ENCODE measurements at places on chromosomes 4 and X. TPM values are rescaled to one million over a fixed set of nuclear protein-coding genes. Genes with fewer than 3 reads are reported as not detected.

CT47B1 gene
- not detected for total RNA-seq

DNA sequence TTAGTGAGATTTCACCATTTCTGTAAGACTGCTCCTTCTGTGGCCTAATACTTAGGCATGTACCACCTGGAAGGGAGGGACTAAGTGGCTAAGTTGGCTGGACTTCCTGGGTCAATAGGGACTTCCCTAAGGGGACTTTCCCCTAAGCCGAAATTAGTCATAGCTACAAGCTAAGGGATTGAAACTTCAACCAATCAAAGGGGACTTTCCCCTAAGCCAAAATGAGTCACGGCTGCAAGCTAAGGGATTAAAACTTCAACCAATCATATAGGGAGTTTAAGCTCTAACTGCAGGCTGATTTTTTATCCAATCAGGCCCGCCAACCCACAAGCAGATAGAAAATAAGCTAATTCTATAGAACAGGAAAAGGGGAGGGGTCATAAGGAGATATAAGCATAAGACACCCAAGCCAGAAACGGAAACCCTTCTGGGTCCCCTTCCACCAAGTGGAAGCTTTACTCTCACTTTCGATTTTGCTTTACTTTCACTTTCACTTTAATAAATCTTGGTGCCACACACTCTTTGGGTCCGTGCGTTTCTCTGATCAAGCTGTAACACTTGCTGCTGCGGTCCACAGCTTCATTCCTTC, 382.8 kb downstream of the KLHL4 start:
- no peak for DNase-seq
- no peak overlapping the region for H3K4me3 ChIP-seq
- no peaks in the 10 kb centered on the region for H3K27me3 ChIP-seq
- H3K27ac ChIP-seq: peak overlapping the region; percentile 58
- no peaks in the 10 kb centered on the region for H3K4me1 ChIP-seq

MCTS1 gene
- total RNA-seq: 27.2 TPM

CLDN2 gene
- not detected for total RNA-seq

CFP gene
- 28.2 TPM for total RNA-seq

GRCh38 chr4:86558797-86559196, 35.3 kb upstream of the PTPN13 start:
- H3K4me3 ChIP-seq: no peak overlapping the region
- no peak for DNase-seq
- H3K4me1 ChIP-seq: no peaks in the 10 kb centered on the region
- H3K27me3 ChIP-seq: peaks cover 3% of the 10 kb centered on the region

TBC1D9 gene
- 4.2 TPM for total RNA-seq

DNA sequence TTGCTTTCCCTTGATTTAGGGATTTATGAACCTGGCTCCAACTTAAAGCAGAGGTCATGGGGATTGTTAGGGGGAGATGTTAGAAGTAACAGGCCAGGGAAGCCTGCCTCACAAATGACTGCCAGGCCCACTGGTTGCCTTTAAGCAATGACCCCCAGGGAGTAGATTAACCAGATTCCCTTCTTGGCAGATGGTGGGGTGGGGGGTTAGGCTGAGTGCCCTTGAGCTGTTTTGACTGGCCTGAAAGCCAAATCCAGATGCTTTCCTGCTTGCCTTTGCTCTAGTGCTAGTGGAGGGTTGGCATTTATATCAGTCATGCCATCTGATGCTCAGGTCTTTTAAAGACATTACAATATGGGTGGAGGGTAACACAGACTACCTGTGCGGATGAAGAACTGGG, 128.1 kb downstream of the TMEM164 start:
- H3K36me3 ChIP-seq: no peaks in the 10 kb centered on the region
- no peaks in the 10 kb centered on the region for H3K27me3 ChIP-seq

- H3K4me3 ChIP-seq: no peak overlapping the region
- no peak for DNase-seq
- no peaks in the 10 kb centered on the region for H3K4me1 ChIP-seq
- no peak overlapping the region for H3K27ac ChIP-seq
Measured at GRCh38 chr4:169885893-169886292, 128.1 kb upstream of the HPF1 start.

GRCh38 chr4:24889991-24890390, 22.9 kb downstream of the CCDC149 start:
- no peaks in the 10 kb centered on the region for H3K4me1 ChIP-seq
- no peaks in the 10 kb centered on the region for H3K27me3 ChIP-seq
- no peaks in the 10 kb centered on the region for H3K36me3 ChIP-seq
- no peak overlapping the region for H3K27ac ChIP-seq

- H3K27ac ChIP-seq: no peak overlapping the region
- H3K27me3 ChIP-seq: no peaks in the 10 kb centered on the region
- no peaks in the 10 kb centered on the region for H3K36me3 ChIP-seq
- no peak overlapping the region for H3K4me3 ChIP-seq
- no peaks in the 10 kb centered on the region for H3K4me1 ChIP-seq
- no peak for DNase-seq
Measured at GRCh38 chr4:33883111-33883510, 2361.2 kb downstream of the ARAP2 start.

- no peak for DNase-seq
- H3K4me3 ChIP-seq: no peak overlapping the region
- H3K27me3 ChIP-seq: no peaks in the 10 kb centered on the region
- no peaks in the 10 kb centered on the region for H3K36me3 ChIP-seq
- H3K4me1 ChIP-seq: no peaks in the 10 kb centered on the region
Measured at GRCh38 chrX:125288343-125288742, 31.3 kb upstream of the TEX13C start.

DNA sequence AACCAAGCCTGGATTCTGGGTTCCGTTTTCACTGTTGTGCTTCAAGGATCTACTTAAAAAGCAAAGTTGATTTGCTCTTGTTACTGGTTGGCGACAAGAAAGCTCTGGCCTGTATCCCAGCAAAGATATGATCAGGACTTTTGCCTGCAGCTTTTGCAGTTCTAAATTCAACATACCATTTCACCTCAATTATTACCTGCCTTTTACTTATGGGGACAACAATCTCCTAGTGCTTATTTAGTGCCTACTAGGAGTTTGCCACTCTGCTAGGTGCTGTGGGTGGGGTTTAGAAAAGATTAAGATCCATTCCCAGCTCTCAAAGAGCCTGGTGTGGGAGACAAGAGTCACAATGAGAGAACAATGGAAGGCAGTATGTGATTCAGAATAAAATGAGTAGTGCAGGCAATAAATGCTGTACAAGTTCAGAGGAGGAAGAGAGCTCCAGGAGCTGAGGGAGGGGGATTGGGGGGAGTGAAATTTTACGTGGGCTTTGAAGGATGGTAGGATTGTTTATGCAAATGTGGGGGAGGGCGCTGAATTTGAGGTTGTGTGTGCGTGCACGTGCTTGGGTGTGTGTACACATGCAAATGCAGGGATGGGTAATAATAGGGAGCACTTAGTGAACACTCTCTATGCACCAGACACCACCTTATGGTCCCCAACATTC, 5.0 kb upstream of the TMEM164 start:
- no peak for DNase-seq
- no peaks in the 10 kb centered on the region for H3K4me1 ChIP-seq
- H3K27me3 ChIP-seq: no peaks in the 10 kb centered on the region

TCEAL9 gene
- total RNA-seq: 1.2 TPM

- no peak for DNase-seq
- no peaks in the 10 kb centered on the region for H3K36me3 ChIP-seq
- no peak overlapping the region for H3K27ac ChIP-seq
- H3K4me3 ChIP-seq: no peak overlapping the region
Measured at GRCh38 chr4:152572417-152573086, 36.7 kb upstream of the FBXW7 start.

GRCh38 chr4:56185901-56186300, 201.4 kb downstream of the AASDH start:
- H3K4me3 ChIP-seq: no peak overlapping the region
- DNase-seq: no peak
- no peaks in the 10 kb centered on the region for H3K4me1 ChIP-seq
- H3K27me3 ChIP-seq: no peaks in the 10 kb centered on the region
- H3K27ac ChIP-seq: no peak overlapping the region

DNA sequence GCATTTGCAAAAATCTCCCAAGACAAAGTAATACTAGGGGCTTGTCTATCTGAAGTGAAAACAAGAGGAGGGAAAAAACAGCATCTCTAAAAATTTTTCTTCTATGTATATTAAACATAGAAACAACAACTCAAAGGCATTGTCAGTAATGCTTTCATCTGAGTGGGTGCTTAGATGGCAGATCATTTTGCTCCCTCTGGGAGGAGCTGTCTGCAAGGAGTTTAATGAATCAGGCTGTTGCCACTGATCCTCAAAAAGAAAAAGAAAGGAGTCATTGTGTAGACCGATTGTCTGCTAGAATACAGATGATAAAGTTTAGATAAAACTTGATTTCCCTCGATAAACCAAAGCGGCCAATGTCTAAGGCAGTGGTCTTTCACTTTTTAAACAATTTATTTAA, 49.7 kb upstream of the KLHL8 start:
- H3K27ac ChIP-seq: no peak overlapping the region
- H3K4me3 ChIP-seq: no peak overlapping the region
- no peaks in the 10 kb centered on the region for H3K36me3 ChIP-seq
- H3K27me3 ChIP-seq: peaks cover 10% of the 10 kb centered on the region

- peaks cover 15% of the 10 kb centered on the region for H3K4me1 ChIP-seq
- H3K4me3 ChIP-seq: no peak overlapping the region
- H3K27me3 ChIP-seq: no peaks in the 10 kb centered on the region
- no peak overlapping the region for H3K27ac ChIP-seq
- DNase-seq: no peak
- no peaks in the 10 kb centered on the region for H3K36me3 ChIP-seq
Measured at GRCh38 chr4:6278801-6279197, 9.1 kb downstream of the WFS1 start.

- no peak for DNase-seq
- H3K36me3 ChIP-seq: no peaks in the 10 kb centered on the region
- no peak overlapping the region for H3K4me3 ChIP-seq
- H3K4me1 ChIP-seq: peaks cover 2% of the 10 kb centered on the region
- H3K27ac ChIP-seq: no peak overlapping the region
- H3K27me3 ChIP-seq: no peaks in the 10 kb centered on the region
Measured at GRCh38 chrX:110310000-110310790, 7.7 kb downstream of the AMMECR1 start.

PCDH10 gene
- total RNA-seq: not detected

DNA sequence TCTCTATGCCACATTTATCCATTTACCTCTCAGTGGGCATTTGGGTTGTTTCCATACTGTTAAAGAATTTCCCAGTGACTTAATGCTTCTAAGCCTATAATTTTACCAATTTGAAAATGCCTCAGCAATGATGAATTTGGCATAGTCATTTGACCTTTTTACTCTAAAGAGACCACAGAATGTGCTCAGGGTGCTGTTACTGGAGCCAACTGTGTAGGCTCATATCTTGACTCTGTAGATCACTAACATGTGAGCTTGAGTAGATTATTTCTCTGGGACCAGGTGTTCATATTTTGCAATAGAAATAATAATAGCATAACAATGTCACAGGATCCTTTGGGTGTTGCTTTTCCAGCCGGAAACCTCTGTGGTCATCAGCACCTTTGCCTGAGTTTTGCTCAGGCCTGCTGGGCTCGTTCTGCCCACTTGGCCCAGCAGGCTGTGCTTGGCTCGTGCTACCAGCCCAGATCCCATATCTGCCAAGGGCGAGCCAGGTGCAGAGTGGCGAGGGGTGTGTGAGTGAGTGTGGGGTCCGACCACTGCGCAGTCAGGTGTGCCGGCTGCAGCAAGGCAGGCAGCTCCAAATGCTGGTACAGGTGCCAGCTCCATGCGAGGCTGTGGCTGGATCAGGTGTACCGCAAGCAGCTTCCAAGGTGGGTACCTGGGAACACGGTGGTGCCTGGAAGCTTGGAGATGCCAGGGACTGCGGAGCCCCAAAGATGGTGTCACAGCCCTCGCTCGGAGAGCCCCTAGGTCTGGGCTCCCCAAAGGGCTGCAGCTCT, 70.6 kb upstream of the ANK2 start:
- peaks cover 6% of the 10 kb centered on the region for H3K27me3 ChIP-seq
- no peaks in the 10 kb centered on the region for H3K4me1 ChIP-seq
- no peak overlapping the region for H3K4me3 ChIP-seq
- no peaks in the 10 kb centered on the region for H3K36me3 ChIP-seq
- no peak for DNase-seq

LRP2BP gene
- total RNA-seq: 2.9 TPM

SORCS2 gene
- total RNA-seq: 0.22 TPM
